ENCODE measurements at places on chromosomes 2 and 18.

GRCh38 chr18:48992791-48993555 is 42.2 kb upstream of the SMAD7 start:
- peak; percentile 97 for DNase-seq

DNA sequence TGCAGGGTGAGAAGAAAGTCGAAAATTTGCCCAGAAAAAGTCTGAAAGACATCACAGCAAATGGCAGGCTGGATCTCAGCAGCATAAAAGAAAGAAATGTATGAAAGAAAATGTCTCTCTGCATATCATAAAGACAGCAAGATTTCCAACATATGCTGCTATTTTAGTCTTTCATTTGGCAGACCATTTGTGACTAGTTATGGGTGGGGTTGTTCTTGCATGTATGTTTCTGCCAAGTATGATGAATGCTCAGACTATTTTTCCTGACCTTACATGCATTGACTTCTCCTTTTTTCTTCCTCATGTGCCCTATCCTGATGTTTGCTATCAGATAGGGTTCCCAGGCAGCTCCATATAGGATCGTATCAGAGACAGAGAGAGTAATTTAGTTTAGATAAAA is 58.5 kb upstream of the PARD3B start:
- DNase-seq: no peak

DNA sequence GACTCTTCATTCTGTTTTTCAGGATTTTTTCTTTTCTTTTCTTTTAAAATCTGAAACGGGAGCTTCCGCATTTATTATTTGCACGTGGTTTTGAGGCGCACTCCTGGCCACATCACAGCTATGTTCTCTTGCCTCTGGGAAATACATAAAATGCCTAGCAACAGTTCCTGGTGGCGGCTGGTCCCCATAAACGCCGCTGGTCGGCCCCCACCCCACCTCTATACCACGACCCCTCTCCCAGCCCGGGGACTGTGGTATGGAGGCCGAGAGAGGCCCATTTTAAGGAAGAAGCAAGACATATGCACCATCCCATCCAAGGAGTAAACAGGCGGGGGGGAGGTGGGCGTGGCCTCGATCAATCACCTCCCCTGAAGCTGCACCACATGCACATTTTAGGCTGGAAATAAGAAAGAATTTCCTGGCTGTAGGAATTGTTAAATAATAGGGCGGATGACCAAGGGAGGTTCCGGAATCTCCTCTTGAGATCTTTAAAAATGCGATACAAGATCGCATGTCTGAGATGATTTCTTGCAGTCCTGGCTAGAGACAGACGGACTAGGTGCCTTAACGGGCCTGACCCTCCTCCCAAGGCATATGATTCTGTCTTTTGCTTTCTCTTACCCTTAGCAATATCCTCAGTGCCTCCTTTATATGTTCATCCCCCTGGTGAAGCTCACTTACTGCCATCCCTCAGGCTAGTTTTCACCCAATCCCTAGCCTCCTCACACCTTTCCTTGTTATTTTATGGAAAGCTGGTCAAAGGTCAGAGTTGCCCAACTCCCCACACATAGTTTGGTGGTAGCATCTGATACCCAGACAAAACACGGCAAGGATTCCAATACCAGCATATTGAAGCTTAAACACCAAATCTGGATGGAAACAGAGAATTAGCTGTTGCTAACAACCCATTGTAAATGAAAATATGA is 82.4 kb downstream of the BCL2 start:
- DNase-seq: no peak

GRCh38 chr2:54660752-54661151 is 62.7 kb upstream of the EML6 start:
- DNase-seq: no peak

DNA sequence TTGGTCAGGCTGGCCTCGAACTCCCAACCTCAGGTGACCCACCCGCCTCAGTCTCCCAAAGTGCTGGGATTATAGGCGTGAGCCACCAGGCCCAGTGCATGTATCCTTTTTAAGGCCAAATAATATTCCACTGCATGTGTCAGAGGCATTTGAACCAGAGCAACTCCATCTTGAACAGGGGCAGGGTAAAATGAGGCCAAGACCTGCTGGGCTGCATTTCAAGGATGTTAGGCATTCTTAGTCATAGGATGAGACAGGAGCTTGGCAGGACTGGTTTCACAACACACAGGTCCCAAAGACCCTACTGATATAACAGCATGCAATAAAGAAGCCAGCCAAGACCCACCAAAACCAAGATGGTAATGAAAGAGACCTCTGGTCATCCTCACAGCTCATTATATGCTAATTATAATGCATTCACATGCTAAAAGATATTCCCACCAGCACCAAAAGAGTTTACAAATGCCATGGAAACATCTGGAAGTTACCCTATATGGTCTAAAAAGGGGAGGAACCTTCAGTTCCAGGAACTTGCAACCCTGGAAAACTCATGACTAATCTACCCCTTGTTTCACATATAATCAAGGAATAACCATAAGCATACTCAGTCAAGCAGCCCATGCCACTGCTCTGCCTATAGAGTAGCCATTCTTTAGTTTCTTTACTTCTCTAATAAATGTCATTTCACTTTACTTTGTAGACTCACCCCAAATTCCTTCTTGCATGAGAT is 204.6 kb downstream of the RAB3GAP1 start:
- DNase-seq: no peak

GRCh38 chr2:130335226-130335625 is 7.5 kb upstream of the IMP4 start:
- DNase-seq: no peak

DNA sequence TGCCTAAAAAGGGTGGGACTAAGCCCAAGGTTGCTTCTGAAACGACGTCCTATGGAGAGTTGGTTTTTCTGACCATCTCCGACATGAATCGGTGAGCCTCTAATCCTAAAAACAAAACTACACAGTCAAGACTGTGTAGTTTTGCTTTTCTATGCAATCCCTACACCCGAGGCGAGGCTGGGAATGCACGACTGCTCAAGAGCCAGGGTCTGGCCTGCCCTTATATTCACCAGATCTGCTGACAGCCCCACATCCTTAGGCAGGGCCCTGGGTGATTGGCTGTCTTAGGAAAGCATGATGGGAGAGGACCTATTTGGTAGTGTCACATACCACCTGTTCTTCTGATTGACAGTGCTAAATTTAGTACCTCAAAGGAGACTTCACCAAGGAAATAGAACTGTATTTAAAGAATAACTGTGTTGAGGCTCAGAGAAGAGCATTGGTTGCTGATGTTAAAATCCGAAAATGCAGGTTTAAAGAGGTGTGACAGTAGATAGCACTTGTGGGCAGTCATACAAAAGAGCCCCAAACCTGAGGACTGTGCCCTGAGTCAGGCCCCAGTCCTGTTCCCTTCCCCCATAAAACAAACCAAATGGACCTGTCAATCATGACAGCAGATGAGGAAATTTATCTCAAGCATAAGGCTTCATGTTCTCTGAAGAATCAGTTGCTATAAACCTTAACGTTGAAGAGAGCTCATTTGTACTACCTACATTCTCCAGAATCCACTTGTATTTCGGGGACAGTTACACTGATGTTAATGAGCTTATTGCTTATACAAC is at the start of gene TTN:
TSS of gene TTN (minus strand) at position 197 of the 782 bp plus-strand sequence. CDS start 2,781 bp downstream, outside the sequence.
- DNase-seq: no peak

GRCh38 chr2:105718846-105719481 is 25.7 kb upstream of the NCK2 start:
- DNase-seq: no peak

GRCh38 chr2:240898108-240898730 is 2.3 kb upstream of the MAB21L4 start:
- no peak for DNase-seq

- DNase-seq: peak; percentile 25
Measured at GRCh38 chr2:178142274-178143065, 30.2 kb downstream of the RBM45 start.

DNA sequence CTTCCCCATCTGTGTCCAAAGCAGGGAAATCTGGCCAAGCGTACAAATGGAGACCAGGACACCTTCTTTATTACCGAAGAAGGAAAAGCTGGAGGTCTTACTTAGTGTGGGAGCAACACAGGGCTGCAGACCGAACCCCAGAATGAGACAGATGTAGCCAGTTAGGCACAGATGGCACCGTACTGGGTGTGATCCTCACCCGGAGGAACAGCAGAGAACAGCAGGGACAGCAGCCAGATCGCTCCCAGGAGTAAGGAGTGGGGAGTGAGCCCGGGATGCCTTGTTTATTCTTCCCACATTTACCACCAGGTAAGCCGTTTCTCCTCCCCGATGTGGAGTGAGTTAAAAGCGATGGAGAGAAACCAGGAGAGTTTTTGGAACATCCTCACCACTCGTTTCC is 150.7 kb upstream of the SPRED2 start:
- no peak for DNase-seq

GRCh38 chr2:45683292-45683691 is 31.8 kb downstream of the PRKCE start:
- DNase-seq: no peak

DNA sequence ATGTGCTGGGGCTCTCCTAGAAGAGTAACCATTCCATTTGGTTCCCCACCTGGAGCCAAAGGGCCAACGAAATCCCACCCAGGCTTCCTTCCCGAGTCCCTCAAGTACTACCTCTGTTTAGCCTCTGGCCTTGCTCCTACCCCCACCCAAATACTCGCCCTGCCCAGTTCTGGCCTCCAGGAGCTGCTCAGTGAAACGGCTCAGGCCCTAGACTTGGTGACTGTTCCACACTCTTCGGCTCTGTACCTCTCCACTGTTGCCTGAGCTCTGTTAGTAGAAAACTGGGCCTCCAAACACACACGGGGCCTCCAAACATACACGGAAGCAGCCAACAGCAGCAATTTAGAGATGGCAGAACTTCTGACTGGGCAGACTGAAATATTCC is 4.2 kb downstream of the OTX1 start:
- DNase-seq: peak; percentile 27

GRCh38 chr2:157662401-157662800 is 33.7 kb upstream of the ACVR1C start:
- DNase-seq: no peak

DNA sequence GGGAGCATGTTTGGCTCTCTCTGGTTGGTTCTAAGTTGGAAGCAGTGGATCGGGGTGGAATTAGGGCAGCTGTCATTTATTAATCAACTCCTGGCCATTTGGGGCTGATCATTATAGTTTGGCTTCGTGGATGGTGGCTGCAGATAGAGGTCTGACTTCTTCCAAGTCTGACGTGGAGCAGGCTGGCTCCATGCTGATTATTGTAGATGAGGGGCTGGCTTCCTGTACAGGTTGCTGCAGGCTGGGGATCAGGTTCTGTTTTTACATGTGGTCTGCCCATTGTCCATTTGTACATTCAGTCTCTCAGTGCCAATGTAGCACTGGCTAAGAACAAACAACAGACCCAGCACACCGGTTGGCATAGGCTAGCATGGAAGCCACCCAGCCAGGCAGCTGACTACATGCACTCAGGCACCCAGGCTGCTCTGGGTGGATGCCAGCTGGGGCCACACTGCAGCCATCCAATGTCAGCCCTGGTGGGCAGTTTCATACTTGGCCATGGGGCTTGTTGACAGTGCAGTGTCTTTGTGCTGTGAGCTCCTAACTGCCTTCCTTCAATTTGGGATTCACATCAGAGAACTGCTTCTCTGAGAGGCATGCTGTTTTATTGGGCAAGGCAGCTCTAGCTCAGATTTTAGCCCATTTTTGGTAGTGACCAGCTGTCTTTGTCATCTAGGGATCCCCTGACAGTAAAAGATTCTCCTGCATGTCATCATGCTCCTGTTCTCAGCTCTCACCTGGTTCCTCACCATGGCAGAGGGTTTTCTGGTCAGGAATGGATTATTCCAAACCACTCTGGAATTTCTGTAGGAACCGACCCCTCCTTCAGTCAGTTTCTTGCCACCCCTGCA is 25.4 kb downstream of the NPAS2 start:
- no peak for DNase-seq

GRCh38 chr2:234395891-234396420 is 100.9 kb downstream of the ARL4C start:
- no peak for DNase-seq

GRCh38 chr2:216904974-216905373 is 45.1 kb upstream of the TNP1 start:
- no peak for DNase-seq

- peak; percentile 68 for DNase-seq
Measured at GRCh38 chr2:73214120-73215035, at the start of gene SMYD5. TSS of gene SMYD5 (plus strand) at chr2:73214245. CDS start at chr2:73214267, 22 bp downstream.

- DNase-seq: no peak
Measured at GRCh38 chr2:129929321-129930290, 49.9 kb upstream of the RAB6C start.

- no peak for DNase-seq
Measured at GRCh38 chr2:120314690-120315366, 31.1 kb upstream of the INHBB start.

DNA sequence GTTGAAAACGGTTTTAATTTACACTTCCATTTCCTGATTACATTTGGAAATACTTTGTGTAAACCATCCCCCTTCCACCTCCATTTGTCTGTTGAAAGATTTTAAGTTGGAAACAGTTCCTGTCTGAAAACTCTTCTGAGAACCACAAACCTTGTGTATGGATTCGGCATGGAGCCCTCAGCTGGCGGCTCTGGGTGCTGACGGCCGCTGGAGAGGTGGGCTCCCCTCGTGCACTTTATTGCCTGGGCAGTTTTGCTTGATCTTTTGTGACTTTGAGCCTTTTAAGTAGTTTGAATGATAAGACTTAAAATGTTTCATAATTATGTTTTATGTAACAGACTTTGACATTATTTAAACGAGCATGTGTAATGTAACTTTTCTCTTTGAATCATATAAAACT is 11.1 kb downstream of the KLF11 start:
- no peak for DNase-seq

GRCh38 chr18:24160086-24160485 is 21.2 kb downstream of the CABYR start:
- no peak for DNase-seq

GRCh38 chr2:222102575-222103349 is 196.0 kb downstream of the PAX3 start:
- DNase-seq: no peak

DNA sequence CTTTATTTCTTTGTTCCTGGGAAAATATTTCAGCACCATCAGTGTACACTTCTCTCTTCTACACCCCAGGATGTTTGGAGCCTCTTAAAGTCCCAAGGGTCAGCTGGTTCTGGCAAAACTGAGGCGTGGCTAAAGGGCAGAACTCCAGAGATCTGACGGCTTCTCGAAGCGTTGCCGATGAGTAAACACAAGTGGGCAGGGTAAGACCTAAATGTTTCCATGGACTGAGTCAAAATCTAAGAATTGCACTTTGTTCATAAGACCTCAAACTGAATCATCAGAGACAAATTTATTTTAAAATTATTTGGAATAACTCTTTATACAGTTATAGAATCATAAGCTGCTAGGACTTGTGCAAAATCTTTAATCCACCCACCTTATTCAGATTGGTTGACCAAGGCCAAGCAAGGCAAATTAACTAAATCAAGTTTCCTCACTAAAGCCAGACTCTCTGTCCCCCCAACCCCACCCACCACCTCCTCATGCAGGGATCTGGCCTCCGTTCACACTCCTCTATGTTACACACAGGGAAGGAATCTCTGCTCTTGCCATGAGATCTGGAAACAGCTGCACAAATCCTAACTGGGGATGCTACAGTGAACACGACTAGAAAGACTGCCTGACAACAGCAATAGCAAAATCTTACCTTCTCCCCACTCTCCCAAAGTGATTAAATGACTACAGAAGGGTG is 342.6 kb upstream of the KLHL29 start:
- no peak for DNase-seq

Data from bone marrow (tissue), 2 donors.